ENCODE measurements at places on chromosomes 2 and 18.

- DNase-seq: no peak
Observed at GRCh38 chr2:134167015-134167414, 86.9 kb upstream of the MGAT5 start.

DNA sequence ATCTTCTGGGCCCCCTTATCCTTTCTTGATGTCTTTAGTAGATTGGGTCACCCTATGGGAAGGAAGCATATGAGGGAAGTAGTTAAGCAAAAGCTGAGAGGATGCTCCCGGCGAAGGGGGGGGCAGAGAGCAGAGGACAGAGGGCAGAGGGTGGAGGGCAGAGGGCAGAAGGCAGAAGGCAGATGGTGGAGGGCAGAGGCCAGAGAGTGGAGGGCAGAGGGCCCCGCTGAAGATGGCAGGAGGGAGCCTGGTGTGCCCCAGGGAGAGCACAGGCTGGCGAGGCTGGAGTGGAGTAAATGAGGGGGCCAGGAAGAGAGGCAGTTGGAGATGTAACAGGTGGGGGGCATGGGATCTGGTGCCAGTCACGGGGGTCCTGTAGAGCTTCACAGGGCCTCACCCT, 7.0 kb downstream of the MLPH start:
- no peak for DNase-seq

GRCh38 chr2:98637401-98638147, 29.2 kb downstream of the UNC50 start:
- DNase-seq: peak; percentile 33

GRCh38 chr2:9250091-9250490, 43.5 kb downstream of the ASAP2 start:
- no peak for DNase-seq

Measured in activated CD4-positive, alpha-beta T cell treated with anti-CD3 and anti-CD28 coated beads for 4 hours (primary cell).